Naive thymus-derived CD4-positive, alpha-beta T cell (primary cell): ENCODE measurements at places on chromosomes 7 and 10. TPM values are rescaled to one million over a fixed set of nuclear protein-coding genes. Genes with fewer than 3 reads are reported as not detected.

DNA sequence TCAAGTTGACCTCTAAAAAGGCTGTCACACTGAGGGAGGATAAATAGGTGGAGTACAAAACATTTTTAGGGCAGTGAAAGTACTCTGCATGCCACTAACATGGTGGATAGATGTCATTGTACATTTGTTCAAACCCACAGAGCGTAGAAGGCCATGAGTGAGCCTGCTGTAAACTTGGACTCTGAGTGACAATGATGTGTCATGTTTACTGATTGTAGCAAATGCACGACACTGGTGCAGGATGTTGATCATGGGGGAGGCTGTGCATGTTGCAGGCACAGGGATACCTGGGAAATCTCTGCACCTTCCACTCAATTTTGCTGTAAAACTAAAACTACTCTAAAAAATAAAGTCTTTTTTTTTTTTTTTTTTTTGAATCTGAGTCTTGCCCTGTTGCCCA is 52.5 kb upstream of the GRID1 start:
- peaks cover under 1% of the 10 kb centered on the region for H3K4me1 ChIP-seq
- no peak overlapping the region for H3K27ac ChIP-seq
- peak; percentile 24 for DNase-seq
- H3K4me3 ChIP-seq, result no peak overlapping the region

DNA sequence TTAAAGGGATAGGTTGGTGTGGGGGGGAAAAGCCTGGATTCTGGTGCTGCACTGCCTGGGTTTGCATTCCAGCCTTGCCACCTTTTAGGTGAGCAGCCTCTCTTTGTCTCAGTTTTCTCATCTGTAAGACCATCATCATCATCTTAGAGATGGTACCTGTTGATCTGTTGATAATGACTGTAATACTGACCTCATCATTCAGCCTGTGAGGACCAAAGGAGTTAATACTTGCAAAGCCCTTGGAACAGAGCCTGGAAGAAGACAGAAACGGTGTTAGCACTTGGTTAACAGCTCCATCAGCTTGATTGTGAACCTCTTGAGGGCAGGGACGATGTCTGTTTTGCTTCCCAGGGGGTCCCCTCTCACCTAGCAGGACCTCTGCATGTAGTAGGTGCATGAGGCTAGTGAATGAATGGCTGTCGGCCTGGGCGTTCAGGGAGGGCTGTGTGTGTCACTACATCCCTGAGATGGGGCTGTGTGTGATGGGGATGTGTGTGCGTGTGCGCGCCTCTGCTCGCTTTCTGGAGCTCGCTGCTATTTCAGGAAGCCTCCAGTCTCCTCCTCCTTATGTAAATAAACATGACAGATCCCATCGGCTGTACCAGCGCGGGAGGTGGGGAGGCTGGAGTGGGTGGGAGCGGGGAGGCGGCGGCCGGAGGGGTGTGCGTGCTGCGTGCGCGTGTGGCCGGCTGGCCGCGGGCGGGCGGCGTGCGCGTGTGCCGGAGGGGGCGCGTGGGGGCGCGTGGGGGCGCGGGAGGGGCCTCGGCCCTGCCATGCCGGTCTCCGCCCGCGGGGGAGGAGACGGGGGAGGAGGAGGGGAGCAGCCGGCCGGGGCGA is 61.2 kb downstream of the NEURL1 start:
- H3K27me3 ChIP-seq, result no peaks in the 10 kb centered on the region
- H3K27ac ChIP-seq, result no peak overlapping the region
- DNase-seq, result no peak
- H3K4me1 ChIP-seq, result peaks cover 11% of the 10 kb centered on the region

GRCh38 chr7:69927461-69927860 is 329.2 kb downstream of the AUTS2 start:
- no peak overlapping the region for H3K27ac ChIP-seq
- no peaks in the 10 kb centered on the region for H3K4me1 ChIP-seq
- no peak overlapping the region for H3K4me3 ChIP-seq
- no peak for DNase-seq
- H3K36me3 ChIP-seq, result no peaks in the 10 kb centered on the region

GRCh38 chr7:122303531-122304318 is 825 bp downstream of the FEZF1 start:
- no peak for DNase-seq
- no peaks in the 10 kb centered on the region for H3K36me3 ChIP-seq
- no peak overlapping the region for H3K27ac ChIP-seq
- H3K4me3 ChIP-seq, result no peak overlapping the region
- H3K27me3 ChIP-seq, result peaks cover 3% of the 10 kb centered on the region
- no peaks in the 10 kb centered on the region for H3K4me1 ChIP-seq

DNA sequence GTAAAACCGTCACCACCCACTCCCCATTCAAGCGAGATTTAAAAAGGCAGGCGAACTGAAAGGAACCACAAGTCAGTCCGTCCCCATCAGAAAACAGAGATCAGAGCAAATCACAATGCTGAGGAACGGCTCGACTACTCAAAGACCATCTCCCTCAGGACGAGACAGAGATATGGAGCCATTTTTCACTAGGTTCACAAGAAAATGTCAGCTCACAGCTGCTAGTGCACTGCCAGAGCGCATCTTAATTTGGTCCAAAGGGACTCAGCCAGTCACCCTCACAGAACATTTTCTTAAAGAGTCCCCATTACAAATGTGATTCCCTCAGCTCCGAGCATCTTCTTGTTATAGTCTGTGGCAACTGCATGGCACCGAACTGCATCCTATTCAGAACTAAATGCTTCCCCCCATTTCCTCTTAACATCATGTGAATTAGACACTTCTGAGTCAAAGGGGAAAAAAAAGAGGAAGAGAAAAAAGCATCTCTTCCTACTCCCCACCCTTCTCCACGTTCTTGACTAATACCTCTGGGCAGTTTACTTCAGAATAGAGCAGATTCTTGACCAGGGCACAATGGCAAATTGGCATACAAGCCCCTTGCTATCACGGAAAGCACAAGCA is 683.9 kb downstream of the MAGI2 start:
- no peak for DNase-seq
- no peaks in the 10 kb centered on the region for H3K4me1 ChIP-seq
- no peaks in the 10 kb centered on the region for H3K36me3 ChIP-seq
- no peaks in the 10 kb centered on the region for H3K27me3 ChIP-seq

- H3K36me3 ChIP-seq, result no peaks in the 10 kb centered on the region
- no peak overlapping the region for H3K27ac ChIP-seq
- H3K4me1 ChIP-seq, result no peaks in the 10 kb centered on the region
These were observed 85.1 kb downstream of the PRPF18 start for GRCh38 chr10:13671904-13672303.

DNA sequence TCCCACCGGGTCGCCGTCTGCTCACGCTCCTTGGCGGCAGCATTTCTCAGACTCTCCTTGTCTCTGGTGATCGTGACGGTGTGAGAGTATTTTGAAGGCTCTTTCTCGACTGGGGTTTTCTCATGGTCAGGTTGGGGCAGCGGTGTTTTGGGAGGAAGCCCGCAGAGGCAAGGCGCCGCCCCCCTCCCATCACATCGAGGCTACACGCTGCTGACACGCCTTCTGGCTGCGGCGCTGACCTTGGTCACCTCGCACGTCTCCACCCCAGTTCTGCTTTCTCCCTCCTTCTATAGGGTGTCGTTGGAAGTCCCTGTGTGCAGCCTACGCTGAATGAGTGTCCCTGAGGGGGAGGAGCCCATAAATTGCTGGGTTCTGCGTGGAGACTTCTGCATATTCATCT is 55.2 kb downstream of the GLRX3 start:
- H3K4me1 ChIP-seq, result no peaks in the 10 kb centered on the region
- no peaks in the 10 kb centered on the region for H3K27me3 ChIP-seq
- H3K27ac ChIP-seq, result no peak overlapping the region

DNA sequence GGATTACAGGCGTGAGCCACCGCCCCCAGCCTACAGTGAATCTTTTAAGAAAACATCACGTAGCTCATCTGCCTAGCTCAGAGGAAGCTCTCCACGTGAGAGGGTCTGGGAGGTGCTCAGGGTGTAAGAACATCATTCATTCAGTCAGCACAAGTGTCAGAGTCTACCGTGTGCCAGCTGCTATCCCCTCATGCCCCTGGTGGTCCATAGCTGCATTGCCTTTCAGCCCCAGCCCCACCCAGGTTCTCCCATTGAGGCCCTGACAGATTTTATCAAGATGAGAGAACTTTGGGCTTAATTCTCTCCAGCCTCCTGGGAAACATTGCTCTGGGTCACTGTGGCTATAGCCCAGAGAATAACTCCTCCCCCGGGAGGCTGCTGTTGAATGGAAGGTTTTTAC is 45.1 kb downstream of the ZNF503 start:
- DNase-seq, result no peak
- no peak overlapping the region for H3K4me3 ChIP-seq
- H3K36me3 ChIP-seq, result no peaks in the 10 kb centered on the region
- no peak overlapping the region for H3K27ac ChIP-seq
- no peaks in the 10 kb centered on the region for H3K27me3 ChIP-seq

DNA sequence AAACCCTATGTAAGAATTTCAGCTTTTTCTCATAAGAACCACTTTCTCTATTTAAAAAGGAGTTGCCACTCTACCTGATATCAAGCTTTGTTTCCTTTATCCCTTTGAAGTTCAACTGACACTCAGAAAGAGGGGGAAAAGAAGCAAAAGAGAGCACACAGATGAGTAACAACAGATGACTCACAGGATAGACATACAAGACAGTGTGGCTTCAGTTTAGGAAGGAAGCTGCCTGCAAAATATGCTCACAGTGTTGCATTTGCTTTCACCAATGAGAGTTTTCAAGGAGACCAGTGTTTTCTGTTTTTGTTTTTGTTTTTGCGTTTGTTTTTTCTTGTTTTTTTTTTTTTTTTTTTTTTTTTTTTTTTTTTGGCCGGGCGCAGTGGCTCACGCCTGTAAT is 1181.6 kb downstream of the DNAJB9 start:
- no peaks in the 10 kb centered on the region for H3K36me3 ChIP-seq
- H3K4me1 ChIP-seq, result no peaks in the 10 kb centered on the region
- no peak for DNase-seq
- H3K4me3 ChIP-seq, result no peak overlapping the region

- no peaks in the 10 kb centered on the region for H3K36me3 ChIP-seq
- no peaks in the 10 kb centered on the region for H3K27me3 ChIP-seq
- DNase-seq, result no peak
- H3K4me1 ChIP-seq, result no peaks in the 10 kb centered on the region
- H3K27ac ChIP-seq, result no peak overlapping the region
- H3K4me3 ChIP-seq, result no peak overlapping the region
These were observed 154.5 kb downstream of the OAT start for GRCh38 chr10:124264271-124264670.

GRCh38 chr7:137443616-137444015 is 100.1 kb upstream of the PTN start:
- no peak overlapping the region for H3K27ac ChIP-seq
- DNase-seq, result no peak
- no peaks in the 10 kb centered on the region for H3K27me3 ChIP-seq
- H3K36me3 ChIP-seq, result no peaks in the 10 kb centered on the region
- no peak overlapping the region for H3K4me3 ChIP-seq

- no peaks in the 10 kb centered on the region for H3K36me3 ChIP-seq
- DNase-seq, result no peak
- no peak overlapping the region for H3K27ac ChIP-seq
- no peak overlapping the region for H3K4me3 ChIP-seq
- no peaks in the 10 kb centered on the region for H3K27me3 ChIP-seq
These were observed 277.5 kb downstream of the SUGCT start for GRCh38 chr7:40412323-40412722.

- no peaks in the 10 kb centered on the region for H3K27me3 ChIP-seq
- H3K4me3 ChIP-seq, result no peak overlapping the region
- H3K27ac ChIP-seq, result no peak overlapping the region
- no peaks in the 10 kb centered on the region for H3K36me3 ChIP-seq
- no peaks in the 10 kb centered on the region for H3K4me1 ChIP-seq
These were observed 22.5 kb upstream of the UBE2H start for GRCh38 chr7:129975309-129975708.

DNA sequence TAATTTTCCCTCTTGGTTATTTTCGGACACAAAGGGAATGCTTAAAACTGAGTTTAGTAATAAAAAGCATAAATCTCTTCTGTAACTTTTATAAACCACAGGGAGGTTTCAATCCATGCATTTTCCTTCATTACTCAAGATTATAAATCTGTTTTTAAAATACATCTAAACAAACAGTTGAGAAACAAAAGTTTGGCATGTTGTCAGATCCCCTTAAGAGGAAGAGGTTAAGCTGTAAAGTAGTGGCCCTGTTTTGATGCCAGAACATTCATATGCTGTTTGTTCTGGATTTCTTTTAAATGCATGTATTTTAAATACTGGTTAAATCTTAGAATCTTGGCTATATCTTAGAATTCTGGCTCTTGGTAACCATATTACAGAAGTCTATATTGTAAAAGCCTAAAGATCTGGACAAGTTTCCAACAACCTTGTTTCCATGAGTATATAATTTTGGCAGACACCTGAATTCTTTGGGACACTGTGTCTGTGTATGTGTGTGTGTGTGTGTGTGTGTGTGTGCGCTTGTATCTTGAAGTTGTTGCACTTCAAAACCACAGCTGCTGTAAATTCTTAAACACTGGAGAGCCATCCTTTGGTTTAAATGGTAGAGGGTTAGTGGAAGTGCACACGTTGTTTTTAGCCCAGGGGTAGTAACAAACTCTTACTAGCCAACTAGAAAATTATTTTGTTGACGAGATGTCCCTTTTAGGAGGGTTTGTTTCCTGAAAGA is 6.8 kb upstream of the SEMA4G start:
- no peak overlapping the region for H3K4me3 ChIP-seq
- no peaks in the 10 kb centered on the region for H3K4me1 ChIP-seq
- no peak for DNase-seq
- H3K36me3 ChIP-seq, result no peaks in the 10 kb centered on the region
- H3K27me3 ChIP-seq, result no peaks in the 10 kb centered on the region
- H3K27ac ChIP-seq, result no peak overlapping the region

DNA sequence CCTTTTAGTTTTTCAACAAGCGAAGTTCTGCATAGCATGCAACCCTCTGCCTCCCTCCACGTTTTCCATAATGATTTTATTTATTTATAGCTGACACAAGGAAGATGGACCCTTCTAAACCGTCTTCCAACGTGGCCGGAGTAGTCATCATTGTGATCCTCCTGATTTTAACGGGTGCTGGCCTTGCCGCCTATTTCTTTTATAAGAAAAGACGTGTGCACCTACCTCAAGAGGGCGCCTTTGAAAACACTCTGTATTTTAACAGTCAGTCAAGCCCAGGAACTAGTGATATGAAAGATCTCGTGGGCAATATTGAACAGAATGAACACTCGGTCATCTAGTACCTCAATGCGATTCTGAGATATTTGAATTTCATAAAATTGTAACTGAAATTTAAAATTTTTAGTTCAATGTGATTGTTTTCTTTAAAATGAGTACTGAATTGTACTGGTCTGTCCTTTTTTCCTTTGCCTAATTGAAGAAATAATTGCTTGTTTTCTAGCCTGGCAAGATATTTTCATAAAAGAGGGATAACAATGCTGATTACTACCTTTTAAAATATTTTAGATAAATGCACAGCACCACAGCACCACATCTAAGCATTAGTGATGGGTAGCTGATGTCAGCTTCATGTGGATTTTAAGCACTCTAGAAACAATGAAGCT is 41.5 kb upstream of the SLC39A12 start:
- H3K36me3 ChIP-seq, result no peaks in the 10 kb centered on the region
- DNase-seq, result no peak
- H3K27me3 ChIP-seq, result no peaks in the 10 kb centered on the region
- H3K27ac ChIP-seq, result no peak overlapping the region
- H3K4me1 ChIP-seq, result no peaks in the 10 kb centered on the region

Gene CPA2
- not detected for total RNA-seq

Gene CALCR
- total RNA-seq, result not detected

Gene NACAD
- total RNA-seq, result not detected in 2 replicates

Gene MYL10
- total RNA-seq, result not detected

Gene HOXA11
- not detected for total RNA-seq

Gene GNGT1
- total RNA-seq, result not detected

Gene ASZ1
- total RNA-seq, result not detected in 2 replicates

Gene METTL27
- total RNA-seq, result 7.4 TPM

Gene TRIM74
- total RNA-seq, result 9.4 TPM
